ENCODE measurements at places on chromosomes 4 and X.

GRCh38 chr4:27272217-27272616 lies 411.6 kb downstream of the STIM2 start:
- DNase-seq = no peak

GRCh38 chr4:6764976-6765620 lies 17.4 kb upstream of the KIAA0232 start:
- no peak for DNase-seq

DNA sequence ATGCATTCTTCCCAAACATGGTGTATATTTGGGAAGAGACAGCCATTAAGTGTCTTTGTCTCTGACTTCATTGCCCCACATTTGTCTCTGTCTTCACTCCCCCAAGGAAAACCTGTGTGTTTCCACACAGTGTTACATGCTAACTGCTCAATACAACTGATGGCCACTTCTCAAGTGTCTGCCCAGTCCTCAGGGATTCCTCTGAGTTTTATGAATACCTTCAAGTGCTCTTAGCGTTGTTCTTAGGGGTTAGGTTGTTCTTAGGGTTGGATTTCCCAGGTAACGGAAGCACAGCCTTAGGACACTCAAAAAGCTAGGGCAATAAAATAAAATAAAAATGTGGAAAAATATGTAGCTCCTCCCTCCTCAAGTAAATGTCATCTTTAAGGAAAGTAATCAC lies 64.7 kb upstream of the PLAC8 start:
- DNase-seq = no peak

DNA sequence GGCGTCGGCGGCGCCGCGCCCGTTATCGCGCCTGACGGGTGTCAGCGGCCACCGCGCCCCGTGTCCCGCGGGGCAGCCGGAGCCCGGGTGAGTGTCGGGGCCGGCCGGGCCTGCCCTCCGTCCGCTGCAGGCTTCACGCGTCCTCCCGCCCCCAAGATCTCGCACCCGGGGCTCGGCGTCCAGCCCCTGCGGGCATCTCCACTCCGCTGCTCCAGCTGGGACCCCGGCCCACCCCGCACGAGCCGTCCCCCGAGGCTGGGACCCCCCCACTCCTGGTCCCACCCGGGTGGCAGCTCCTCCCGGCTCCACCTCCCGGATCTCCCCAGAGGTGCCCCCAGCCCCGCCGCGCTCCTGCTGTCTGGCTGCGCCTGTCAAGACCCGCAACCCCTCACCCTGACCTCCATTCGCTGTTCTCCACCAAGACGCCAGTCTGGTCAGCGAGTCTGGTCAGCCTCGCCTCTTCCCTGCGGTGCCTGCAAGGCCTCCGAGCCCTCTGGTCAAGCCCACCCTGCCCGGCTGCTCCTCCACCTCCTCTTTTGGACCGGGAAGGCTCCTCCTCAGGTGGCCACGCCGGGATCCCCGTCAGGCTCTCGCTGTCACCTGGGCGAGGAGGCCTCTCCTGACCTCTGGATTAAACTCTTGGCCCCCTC lies 66.0 kb upstream of the NKX1-1 start:
- DNase-seq = no peak

DNA sequence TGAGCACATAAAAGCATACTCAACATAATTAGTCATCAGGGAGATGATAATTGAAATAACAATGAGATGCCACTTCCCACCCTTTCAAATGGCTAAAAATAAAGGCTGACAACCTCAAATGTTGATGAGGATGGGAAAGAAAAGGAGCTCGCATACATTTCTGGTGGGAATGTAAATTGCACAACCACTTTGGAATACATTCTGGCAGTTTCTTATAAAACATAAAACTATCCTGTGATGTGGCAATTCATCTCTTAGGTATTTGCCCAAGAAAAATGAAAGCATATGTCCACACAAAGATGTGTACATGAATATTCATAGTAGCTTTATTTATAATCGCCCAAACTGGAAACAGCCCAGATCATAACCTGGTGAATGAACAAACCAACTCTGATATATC lies 687 bp upstream of the ZNF275 start:
- peak; percentile 63 for DNase-seq

DNA sequence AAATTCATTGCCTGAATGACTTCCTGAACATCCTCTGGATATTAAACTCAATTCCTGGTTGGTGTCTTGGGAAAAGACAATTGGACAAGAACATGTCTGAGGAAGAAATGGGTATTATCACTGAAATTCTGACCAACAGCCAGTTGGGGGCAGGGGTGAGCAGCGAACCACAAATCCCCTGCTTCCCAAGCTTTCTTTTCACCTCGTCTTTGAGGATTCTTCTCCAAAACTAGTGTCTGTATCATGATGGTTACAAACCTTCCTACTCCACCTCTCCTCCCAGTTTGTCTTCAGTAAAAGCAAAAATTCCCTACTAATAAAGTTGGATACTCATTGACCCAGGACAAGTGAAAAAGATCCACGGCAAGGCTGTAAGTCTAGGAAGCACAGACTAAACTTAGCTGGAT lies 48.3 kb upstream of the WDR1 start:
- DNase-seq = peak; percentile 51

GRCh38 chrX:118528071-118528737 lies 32.6 kb downstream of the DOCK11 start:
- DNase-seq = no peak

- DNase-seq = no peak
Observed at GRCh38 chr4:172369471-172369959, 556.3 kb downstream of the GALNTL6 start.

GRCh38 chrX:153740631-153741222 lies 16.1 kb downstream of the ABCD1 start:
- no peak for DNase-seq

Data from iris pigment epithelial cell (primary cell).